ENCODE measurements at places on chromosomes 16 and 17.

DNA sequence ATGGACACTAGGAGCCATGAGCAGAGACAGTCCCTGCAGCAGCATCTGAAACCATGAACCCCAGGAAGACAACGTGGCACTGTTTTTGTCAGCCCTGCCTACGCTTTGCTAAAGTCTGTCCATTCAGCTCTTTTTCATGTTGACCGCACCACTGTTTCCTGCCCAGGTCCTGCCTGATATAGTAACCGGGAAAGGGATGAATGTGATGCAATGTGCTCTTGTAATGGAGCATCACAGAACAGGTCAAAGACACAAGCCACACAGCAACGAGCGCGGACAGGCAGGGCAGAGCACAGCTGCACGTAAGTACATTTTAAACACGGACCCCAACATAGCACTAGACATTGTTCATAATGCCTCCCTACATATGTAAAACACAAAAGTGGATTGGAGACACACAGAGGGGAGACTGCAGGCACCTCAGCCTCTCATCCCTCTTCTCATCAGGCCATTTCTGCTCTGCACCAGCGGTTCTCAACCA lies 16.9 kb upstream of the TNFRSF13B start:
- DNase-seq = no peak

GRCh38 chr17:57946798-57947358 lies 8.3 kb downstream of the CUEDC1 start:
- DNase-seq = no peak

GRCh38 chr17:53635444-53635843 lies 187.3 kb upstream of the KIF2B start:
- no peak for DNase-seq

- no peak for DNase-seq
Observed at GRCh38 chr17:81650951-81651350, 5.4 kb downstream of the PDE6G start.

GRCh38 chr17:10109146-10109545 lies 89.3 kb downstream of the GAS7 start:
- no peak for DNase-seq

DNA sequence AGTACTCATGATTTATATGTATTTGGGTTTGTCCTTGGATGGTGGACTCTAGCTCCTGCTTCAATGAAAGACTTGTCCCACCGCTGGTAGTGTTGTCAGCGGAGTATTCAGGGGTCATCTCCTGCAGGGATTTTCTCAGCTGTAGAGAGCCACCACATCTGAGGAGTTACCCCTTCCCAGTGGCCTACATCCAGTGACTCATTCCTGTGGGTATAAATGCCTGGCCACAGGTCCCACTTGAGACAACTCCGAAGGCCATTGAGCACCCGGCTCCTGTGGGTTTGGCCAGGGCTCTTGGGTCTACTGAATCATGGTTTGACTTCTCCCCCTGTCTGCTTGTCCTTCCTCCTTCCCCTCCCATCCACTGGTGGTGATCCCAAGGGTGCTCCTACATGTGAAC lies 34.6 kb upstream of the WSB1 start:
- no peak for DNase-seq

GRCh38 chr16:181565-182021 lies 1.3 kb downstream of the HBQ1 start:
- no peak for DNase-seq

Measured in effector memory CD4-positive, alpha-beta T cell (primary cell).